ENCODE measurements at places on chromosomes 2 and 18.

GRCh38 chr2:152089238-152089637, 9.6 kb downstream of the CACNB4 start:
- DNase-seq = no peak

- no peak for DNase-seq
These were observed 3.7 kb downstream of the BCL2 start for GRCh38 chr18:63315876-63316275.

DNA sequence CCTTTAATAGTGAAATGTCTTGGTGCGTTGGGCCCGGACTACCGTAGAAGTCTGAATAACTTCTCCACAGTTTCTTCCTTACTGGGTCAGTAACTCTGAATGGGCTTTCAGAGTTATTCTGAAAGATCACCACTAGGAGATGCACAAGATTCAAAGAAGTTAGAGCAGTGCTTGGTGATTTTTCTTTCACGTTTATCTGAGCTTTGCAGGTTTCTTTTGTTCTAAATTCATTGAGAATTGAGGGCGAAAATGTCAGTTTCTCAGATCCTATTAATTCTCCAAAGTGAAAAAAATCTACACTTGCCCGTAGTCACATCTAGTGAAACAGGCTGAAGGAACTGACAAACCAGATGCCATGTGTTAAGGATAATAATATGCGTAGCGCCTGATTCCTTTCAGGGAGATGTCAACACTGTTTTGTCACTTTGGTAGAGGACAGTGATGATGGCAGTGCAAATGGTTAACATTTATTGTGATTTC, 70.1 kb downstream of the QPCT start:
- no peak for DNase-seq

DNA sequence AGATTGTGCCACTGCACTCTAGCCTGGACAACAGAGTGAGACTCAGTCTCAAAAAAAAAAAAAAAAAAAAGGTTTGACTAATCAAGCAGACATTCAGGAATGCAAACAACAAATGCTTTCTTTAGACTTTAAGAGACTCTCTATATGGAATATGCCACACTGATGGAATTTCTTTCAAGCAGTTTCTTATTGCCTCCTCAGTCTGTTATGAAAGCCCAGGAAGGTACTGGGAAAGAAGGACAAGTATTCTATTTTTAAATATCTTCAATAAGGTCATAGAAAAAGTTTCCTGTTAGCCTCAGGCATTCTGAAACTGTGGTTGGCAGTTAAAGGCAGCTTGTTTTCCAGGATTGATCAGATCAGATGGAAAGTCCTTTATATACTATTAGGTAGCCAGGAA, 241.6 kb downstream of the PIK3C3 start:
- no peak for DNase-seq

DNA sequence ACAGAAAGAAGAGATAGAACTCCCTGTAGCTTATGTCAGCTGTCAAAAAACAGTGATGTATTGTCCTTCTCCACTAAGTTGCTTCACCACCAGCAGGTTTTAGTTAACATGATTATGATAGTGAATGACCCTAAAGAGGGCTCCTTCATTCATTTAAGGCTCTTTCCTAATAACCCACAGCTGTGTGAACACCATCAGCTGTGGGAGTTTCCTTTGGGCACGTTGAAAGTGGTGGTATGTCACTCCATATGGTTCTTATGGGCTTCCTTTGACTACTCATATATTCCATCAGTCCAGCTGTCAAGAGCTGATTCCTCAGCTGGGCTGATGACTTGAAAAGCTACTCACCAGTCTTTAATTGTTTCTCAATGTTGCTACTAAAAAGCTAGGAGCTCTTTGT, 210.3 kb downstream of the UBE2E3 start:
- no peak for DNase-seq

DNA sequence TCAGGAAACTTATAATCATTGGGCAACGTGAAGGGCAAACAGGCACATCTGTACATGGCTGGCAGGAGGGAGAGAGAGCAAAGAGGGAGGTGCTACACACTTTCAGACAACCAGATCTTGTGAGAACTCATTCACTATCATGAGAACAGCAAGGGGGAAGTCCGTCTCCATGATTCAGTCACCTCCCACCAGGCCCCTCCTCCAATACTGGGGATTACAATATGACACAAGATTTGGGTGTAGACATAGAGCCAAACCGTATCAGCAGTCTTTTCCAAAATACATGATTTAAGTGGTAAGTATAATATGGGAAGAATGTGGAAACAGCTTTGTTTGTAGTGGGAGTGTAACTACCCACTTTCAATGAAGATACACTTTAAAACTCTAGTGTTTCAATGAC, 65.0 kb downstream of the EPB41L5 start:
- DNase-seq = no peak

GRCh38 chr2:234797566-234798250, 154.1 kb upstream of the SH3BP4 start:
- DNase-seq = no peak

DNA sequence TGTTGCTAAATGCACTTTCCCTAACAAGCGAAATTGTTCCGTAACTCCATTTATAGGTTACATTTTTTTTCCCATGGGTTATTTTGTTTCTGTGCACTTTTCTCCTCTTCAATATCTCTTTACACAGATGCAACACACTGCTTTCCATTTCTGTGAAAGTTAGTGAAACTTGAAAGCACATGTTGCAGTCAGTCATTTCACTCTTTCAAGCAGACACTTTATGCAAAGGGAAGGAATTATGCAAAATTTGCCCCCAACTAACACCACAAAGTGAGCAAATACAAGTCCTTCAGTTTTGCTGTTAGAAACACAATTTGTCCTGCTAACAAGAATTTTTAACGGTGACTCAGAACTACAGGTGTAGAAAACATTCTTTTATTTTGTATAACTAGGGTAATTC, 124.8 kb downstream of the PTH2R start:
- no peak for DNase-seq

DNA sequence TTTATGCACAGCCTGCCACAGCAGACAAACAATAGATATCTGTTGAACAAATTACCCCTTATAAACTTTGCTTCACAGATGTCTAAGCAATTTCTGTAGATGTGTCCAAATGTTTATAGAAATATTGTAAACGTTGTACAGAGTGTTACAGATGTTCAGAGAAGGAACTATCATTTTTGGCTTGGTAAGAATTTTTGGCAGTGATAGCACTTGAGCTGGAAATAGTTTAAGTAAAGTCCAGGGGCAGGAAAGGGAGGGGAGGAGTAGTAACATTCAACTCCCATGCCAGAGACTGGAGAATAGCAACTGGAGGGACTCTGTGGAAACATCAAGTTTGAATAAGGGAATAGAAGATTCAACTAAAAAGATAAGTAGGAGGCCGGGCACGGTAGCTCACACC, 4.4 kb downstream of the PTRHD1 start:
- DNase-seq = no peak

GRCh38 chr2:163878718-163879117, 142.9 kb upstream of the FIGN start:
- no peak for DNase-seq

DNA sequence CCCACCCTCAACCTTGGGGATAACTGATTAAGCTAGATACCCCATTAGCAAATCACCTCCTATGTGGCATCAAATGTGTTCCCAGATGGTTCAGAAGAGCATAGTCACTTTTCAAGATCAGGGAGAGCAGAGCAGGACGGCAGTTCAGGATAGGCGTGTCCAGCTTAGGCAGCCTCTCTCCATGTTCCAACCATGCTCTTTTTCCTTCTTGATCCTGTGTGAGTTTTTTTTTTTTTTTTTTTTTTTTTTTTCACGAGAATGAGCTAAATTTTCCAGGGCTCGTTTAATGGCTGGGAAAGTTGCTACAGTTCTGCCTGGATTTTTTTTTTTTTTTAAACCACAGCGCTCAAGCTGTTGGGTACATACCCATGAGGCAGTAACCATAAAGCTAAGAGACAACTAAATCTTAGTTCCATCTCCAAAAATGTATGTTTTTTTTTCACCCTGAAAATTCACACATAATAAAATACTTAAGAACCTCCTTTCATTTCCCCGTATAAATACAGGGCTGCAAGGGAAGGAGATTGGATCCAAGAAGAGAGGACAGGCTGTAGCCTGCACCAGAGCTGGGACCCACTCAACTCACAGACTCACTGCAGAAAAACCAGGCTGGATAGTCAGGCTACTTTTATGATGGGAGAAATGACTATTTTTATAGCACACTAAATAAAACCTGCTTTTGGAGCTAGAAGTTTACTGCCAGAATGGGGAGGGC, 244.3 kb downstream of the SETBP1 start:
- no peak for DNase-seq

DNA sequence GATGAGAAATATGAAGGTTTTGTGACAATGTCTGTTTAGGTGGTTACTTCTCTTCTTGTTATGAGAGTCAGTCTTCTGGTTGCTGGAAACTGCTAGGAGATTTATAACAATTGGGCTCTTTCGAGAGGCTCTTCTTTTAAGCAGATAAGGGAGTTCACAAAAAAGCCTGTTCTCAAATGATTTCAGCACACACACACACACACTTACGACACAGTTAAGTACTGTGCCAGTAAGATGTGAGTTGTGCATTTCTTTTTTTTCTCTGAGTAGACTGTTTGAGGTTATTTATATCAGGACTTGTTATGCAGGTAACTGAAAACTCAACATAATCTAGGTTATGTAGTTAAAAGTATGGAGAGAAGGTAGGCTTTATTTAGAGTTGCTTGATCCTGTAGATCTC, 49.8 kb downstream of the MSH2 start:
- DNase-seq = no peak

DNA sequence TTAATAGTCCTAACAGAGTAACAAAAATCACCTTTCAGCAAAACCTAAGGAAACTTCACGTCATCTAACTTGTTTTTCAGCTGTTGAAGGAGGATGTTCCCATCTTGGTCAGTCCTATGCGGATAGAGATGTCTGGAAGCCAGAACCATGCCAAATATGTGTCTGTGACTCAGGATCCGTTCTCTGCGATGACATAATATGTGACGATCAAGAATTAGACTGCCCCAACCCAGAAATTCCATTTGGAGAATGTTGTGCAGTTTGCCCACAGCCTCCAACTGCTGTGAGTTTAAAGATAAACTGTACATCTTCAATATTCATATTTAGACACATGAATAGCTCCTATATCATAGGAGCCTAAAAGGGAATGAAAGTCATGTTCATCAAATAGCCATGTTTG, 10.5 kb downstream of the COL3A1 start:
- no peak for DNase-seq

GRCh38 chr2:73987109-73987947, 2.6 kb downstream of the TET3 start:
- no peak for DNase-seq

GRCh38 chr2:36338827-36339145, 16.8 kb upstream of the CRIM1 start:
- DNase-seq = no peak

DNA sequence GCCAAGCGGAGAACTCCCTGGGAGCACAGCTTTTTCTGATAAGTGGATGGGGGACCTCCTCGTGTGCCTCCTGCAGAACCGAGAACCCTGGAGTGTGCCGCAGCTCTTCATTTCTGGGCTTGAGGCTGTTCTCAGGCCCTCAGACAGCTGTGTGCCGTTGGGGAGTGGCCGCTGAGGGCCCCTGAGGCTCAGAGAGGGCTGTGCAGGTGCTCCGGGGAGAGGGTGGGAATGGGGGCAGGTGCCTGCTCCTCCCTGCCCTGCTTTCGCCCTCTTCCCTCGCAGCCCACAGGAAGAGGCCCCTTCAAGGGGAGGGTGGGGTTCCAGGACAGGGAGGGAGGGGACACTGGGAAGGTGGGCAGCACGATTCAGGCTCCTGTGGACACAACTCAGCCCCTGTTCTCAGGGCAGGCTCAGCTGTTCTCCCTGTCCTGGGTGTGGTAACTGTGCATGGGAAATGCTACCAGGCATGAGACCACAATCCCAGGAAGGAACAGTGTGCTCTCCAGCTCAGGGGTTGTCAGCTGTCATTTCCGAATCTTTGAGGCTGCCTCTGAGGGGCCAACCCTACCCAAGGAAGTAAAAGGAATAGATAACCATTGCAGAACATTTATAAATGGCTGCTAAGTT, 11.3 kb downstream of the LCT start:
- no peak for DNase-seq

DNA sequence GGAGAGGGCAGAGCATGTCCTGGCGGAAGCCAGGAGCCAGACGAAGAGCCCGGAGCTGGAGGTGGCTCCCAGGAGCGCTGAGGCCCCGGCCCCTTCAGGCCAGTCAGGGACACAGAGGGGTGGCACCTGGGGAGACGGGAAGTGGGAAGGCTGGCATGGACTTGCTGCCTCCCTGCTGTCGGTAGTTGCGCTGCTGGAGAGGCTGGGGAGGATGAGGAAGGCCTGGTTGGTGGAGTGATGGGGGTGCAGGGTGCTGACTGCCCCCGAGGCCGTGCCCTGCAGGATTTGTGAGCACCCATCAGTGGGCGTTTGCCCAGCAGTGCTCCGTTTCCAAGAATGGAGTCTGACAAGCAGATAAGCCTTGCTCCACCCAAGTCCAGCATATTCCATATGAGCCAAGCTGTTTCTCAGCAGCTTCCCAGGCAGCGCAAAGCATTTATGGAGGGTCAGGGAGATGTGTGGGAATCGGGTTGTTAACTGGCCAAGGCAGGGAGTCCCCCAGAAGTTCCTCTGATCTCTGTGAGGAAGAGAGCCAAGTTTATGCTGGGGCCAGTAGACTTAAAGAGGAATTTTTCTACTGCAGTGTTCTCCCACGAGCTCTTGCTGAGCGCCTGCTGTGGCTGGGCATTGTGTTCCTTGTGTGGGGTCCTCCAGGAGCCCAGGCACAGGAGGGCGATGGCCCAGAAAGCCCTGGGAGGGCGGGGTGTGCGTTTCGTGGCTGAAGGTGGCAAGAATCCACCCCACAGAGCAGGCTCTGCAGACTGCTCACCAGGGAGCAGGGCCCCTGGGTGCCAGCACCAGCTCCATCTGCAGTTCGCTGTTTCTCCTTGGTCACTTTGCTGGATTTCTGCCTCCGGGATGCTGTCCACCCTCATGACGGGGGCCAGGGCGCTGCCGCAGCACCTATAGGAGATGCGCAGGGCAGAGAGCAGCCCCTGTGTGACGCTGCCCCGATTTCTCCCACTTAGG, 250.2 kb downstream of the ALPK2 start:
- no peak for DNase-seq

DNA sequence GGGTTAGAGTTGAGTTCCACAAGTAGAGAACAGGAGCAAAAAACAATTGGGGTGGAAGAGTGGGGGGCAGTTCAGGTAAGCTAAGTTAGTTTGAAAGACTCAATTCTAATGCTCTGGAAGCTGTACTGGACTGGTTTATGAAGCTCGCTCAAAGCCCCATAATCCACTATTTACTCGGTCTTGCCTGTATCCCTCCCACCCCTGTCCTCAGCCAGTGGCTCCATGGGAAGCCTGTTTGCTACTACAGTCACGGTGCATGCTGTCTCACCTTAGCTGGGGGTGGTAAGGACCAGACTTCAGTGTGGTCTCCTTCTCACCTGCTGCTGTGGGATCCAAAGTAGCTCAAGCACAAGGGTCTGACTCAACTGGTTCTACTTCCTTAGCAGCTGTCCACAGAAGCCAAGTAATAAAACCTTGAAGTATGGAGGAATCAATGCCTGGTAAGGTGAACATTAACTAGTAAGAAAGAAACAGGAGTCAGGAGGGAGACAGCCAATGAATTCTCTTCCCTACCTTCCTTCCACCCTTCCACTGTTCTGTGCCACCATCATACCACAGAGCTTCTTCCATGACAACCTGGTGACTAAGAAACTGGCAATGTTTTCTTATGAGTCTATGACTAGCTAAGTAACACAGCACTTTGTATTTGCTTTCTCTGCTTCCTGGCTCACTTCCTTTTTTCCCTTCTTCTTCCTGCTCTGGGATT, 230.8 kb downstream of the SRBD1 start:
- no peak for DNase-seq

GRCh38 chr2:32442020-32442467, 85.2 kb downstream of the BIRC6 start:
- no peak for DNase-seq
